Left kidney (tissue), 8 donors: ENCODE measurements at places on chromosomes 2 and 18.

DNA sequence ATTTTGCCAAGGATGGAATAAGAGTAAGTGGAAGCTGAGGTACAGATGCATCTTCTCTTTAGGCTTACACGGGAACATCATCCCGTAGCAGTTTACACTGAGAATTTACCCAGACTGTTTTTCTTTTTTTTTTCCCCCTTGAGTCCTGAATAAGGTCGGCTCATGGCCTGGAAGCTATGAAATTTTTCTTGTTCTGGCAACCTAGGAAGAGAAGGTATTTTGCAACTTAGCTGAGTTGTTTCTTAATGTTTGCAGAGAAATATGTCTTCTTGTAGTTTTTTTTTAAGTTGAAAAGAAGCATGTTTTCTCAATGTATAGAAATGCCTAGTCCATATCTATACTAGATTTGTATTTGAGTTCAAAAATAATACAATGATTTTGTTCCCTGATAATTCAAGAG is 712.5 kb downstream of the TDRD15 start:
- no peak for DNase-seq

DNA sequence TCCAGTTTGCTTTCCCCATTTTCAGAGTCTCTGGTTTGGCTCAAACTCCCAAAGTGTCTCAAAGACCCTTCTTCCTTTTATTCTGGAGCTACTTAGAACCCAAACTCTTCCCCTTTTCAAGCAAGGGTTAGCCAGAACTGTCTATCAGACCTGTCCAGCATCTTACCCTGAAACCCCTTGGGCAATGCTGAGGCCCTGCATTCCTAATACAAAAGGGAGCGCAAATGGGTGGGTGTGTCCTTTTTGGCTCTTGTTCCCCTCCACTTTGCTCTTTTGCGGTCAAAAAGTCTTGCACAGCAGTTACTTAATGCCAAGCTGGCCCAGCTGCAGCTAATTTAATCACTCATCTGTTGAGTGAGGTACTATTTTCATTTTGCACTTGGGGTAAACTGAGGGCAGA is 231.2 kb upstream of the FOSL2 start:
- DNase-seq: no peak

- DNase-seq: no peak
Measured at GRCh38 chr18:46008531-46008930, 41.4 kb upstream of the EPG5 start.

GRCh38 chr2:171512014-171512413 is 10.3 kb upstream of the CYBRD1 start:
- no peak for DNase-seq

DNA sequence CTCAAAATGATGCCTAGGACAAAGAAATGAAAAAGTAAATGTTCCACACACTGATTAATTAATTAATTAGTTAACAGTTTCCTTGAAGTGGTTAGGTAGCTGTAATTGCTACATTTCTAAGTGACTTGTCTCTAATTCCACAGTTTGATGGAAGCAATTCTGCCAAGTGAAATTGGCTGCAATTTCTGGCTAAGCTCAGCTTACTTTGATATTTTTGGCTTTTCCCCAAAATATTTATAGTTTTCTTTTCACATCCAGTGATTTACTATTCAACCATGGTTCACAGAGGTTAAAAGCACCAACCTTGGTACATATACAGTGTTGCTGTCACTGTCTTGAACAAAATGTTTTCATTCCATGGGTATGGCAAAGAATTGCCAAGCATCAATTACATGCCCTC is 459.5 kb upstream of the CDH20 start:
- DNase-seq: no peak

- DNase-seq: no peak
Measured at GRCh38 chr18:59835605-59836379, 64.0 kb upstream of the PMAIP1 start.

GRCh38 chr2:118046634-118047210 is 32.9 kb upstream of the CCDC93 start:
- no peak for DNase-seq

DNA sequence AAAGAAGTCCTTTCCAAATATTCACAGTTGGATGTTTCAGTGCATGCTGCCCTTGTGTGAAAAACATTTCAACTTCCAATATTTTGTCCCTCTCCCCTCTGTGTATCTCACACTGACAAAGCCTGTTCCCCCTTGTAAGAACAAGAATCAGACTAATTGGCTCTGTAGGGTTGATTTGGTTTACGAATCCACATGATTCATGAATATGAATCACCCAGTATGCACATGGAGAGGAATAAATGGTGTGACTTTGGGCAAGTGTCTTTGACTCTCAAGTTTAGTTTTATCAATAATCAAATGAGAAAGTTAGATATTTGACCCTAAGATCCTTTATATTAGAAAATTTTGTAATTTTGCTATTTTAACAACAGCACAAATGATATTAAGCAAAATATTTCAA is 9.3 kb upstream of the CDH20 start:
- DNase-seq: no peak

- DNase-seq: no peak
Measured at GRCh38 chr2:89833780-89834117, 1142.3 kb downstream of the RPIA start.

DNA sequence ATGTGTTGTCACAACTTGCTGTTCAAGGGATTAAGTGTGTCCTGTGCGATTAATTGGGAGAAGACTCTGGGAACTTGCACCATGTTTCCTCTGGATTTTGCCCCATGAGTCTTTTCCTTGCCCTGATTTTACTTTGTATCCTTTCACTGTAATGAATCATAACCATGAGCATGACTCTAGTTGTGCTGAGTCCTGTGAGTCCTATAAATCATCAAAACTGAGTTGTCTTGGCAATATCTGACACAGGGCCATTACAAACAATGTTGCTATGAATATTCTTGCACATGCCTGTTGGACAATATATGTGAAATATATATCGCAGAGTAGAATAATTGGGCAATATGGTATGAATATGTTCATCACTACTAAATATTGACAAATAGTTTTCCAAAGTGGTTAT is 56.5 kb upstream of the COL5A2 start:
- no peak for DNase-seq

DNA sequence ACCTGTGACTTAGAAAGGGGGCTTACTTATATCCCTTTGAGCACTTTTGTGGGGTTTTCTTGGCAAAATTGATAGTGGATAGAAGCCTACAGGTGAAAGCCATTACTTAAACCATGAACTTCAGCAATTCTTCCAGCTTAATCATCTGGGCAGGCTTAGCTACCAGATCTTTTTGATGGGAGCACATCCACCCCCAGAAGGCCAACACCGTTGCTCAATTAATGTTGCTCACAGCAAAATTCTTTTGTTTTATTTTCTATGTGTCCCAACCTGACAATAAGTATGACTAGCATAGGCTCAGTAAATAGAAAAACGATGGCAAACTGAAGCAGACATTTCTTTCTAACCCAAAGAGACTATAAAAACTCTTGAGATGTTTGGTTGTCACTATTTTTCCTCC is 269.4 kb upstream of the TCF4 start:
- no peak for DNase-seq

DNA sequence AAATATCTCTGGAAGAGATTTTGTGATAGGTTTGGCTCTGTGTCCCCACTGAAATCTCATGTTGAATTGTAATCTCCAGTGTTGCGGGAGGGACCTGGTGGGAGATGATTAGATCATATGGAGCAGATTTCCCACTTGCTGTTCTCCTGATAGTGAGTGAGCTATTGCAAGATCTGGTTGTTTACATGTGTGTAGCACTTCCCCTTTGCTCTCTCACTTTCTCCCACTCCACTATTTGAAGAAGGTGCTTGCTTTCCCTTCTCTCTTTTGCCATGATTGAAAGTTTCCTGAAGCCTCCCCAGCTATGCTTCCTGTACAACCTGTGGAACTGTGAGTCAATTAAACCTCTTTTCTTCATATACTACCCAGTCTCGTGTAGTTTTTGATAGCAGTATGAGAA is 97.0 kb upstream of the FN1 start:
- DNase-seq: no peak

DNA sequence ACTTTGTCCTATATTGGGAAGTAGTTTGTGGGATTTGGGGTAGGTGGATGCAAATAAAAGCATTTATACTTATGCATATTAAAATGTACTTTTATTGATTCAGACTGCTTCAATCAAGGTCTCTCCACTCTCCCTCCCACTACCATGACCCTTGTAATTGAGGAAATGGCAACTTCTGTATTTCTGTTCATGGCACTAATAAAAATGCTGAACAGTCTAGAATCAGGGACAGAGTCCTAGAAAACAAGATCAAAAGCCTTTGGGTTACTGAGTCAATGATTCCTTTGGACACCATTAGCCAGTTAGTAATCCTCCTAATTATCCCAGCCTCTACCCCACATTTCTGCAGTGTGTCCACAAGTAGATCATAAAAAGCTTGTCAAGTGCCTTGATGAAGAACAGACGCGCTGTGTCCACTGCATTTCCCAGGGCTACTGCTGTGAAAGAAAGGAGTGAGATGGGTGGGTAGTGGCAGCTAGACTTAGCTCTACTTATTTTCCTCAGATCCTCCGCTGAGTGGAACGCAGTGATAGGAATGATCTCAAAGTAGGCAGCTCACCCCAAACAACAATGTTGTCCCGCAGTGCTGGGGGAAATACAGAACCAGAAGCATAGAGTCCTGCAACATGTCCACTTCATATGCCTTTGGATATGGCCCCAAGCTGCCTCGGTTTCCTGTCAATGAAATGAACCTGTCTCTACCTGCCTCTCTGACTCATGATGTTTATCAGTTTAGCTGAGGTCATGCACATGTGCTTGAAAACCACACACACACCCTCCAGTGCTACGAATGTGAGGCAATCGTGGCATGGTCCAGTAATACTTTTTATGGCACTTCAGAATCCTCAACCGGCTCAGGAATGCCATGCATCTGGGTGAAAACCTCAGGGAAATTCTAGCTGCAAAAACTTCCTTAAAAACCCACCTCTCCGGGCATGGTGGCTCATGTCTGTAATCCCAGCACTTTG is 115.5 kb downstream of the COL6A3 start:
- DNase-seq: no peak

DNA sequence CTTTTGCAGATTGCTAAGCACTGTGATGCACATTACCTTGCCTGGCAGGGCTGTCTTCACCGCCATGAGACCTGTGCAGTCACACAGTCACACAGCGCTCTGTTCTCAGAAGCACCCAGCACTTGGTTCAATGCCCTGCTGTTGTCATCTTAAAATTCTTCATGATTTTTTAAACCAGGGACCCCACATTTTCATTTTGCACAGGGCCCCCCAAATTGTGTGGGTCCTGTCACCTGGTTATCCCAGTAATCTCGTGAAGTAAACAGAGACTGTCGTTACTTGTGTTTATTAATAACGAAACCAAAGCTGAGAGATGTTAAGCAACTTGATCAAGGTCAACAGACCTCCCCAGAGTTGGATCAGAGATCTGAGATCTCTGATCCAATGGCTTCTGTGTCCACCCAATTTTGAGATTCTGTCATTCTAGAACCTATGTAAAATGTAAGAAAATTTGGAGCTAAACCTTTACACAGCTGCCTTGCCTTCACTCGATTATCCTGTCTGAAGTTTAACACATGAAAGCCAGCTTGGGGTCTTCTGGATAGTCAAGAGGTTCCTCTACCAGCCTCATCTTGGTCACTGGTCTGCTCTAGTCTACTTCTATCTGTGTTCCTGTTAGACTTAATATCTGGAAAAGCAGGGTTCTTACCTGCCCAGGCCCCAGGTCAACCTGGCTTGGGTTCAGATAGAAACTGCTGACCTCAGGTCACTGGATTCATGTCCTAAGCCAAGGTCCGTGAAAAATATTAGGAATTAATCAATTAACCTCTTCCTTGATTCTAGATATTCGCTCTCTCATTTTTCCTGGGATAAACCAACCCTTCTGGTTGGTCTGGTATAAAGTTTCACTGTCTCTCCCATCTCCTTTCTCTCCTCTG is 13.7 kb upstream of the TTC39C start:
- no peak for DNase-seq

DNA sequence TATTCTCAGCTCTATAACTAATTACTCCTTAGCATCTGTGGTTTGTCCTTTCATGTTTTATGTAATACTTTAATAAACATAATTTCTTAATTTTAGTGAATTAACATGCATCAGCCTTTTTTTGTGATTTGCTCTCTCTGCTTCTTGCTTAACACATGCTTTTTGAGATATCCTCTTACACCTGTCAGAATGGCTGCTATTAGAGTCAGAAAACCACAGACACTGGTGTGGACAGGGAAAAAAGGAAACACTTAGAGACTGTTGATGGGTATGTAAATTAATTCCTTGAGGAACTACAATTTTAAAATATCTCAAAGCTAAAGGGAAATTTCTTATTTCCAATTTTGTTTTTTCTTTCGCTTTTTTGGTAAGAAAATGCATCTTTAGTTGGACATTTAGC is 549.0 kb downstream of the ZNF804A start:
- no peak for DNase-seq

DNA sequence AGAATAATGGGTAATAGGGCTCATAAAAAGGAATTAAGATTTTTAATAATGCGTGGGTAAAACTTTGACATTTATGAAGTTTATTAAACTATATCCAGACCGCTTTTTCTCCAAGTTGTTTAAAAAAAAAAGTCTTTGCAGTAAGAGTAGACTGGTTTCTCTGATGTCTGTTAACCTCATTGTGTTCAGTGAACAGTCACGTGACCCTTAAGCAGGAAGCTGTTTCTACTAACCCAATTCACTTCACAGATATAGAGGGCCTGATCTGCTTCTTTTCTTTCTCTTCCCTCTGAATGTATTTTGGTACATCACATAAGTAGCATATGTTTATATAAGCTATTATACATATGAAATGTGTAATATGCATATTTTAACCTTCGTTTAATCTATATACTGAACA is 1011.3 kb upstream of the CELF4 start:
- DNase-seq: no peak

DNA sequence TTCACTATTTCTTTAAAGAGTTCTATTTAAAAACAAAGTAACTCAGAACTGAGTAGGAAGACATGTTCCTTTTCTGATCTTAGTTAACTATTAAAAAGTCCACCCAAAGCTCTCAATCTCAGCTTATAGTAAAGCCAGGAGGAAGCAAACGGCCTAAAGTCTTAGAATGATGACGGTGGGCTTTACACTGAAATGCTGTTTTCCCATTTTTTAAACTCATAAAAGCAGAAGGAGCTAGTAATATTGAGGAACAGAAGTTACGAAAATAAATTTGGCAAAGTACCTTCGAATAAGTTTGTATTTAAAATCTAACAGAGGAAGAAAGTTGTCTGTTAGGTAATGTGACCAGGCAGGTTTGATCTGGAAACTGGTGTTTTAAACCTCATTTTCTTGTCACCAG is 111.1 kb downstream of the ZNF532 start:
- DNase-seq: no peak

- DNase-seq: no peak
Measured at GRCh38 chr2:69735686-69736085, 6.2 kb upstream of the ANXA4 start.

- no peak for DNase-seq
Measured at GRCh38 chr2:72115110-72116080, 32.3 kb downstream of the CYP26B1 start.

DNA sequence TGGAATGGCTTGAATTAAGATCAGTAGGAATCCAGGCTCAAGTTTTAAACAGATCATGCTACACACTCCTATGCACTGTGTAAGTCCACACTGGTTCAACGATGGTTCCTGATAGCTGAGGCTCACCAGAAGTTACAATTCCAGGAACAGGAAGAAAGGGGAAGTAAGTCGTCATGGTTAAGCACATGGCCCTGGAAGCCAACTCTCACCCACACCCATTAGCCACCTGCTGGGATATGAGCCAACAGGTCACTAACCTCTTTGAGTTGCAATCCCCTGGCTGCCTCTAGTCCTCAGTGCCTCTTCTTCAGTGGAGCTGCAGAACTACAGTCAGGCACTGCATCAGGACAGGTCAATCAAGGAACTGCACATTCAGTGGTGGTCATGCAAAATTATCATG is 133.5 kb downstream of the TMEM182 start:
- DNase-seq: no peak
